Activated naive CD8-positive, alpha-beta T cell treated with anti-CD3 and anti-CD28 coated beads, Interleukin-2, amount 50 U/mL, for 24 hours (primary cell): ENCODE measurements at places on chromosomes 4 and X.
A peak's percentile ranks its signal among the peaks of the same experiment; 100 is the strongest.

DNA sequence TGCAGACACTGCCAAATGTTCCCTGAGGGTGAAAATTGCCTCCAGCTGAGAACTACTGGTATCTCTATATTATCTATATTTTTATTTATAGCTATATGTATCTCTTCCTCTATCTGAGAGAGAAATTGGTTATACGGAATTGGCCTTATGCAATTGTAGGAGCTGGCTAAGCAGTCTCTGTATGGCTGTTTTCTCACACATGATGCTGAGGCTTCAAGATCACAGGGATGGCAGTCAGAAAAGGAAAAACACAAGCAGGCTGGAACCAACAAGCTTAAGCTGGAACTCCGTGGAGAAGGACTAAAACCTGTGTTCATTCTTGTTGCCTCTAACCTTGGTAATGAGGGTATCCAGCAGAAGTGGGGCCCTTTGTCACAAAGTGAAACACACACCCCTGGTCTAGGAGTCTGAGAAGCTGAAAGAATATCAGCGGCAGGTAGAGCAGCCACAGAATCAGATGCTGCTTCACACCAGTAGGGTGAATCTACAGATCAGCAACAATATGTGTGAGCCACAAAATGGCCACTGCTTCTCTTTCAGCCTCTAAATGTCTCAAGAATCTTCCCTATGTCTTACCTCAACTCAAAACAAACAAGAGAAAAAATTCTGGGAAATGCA is 166.5 kb upstream of the PPP1R2C start:
- peak overlapping the region; percentile 94 for H3K27ac ChIP-seq
- H3K4me3 ChIP-seq = peak overlapping the region; percentile 48
- DNase-seq = no peak
- H3K36me3 ChIP-seq = no peaks in the 10 kb centered on the region
- H3K4me1 ChIP-seq = peaks cover 90% of the 10 kb centered on the region
- H3K27me3 ChIP-seq = no peaks in the 10 kb centered on the region

- no peak overlapping the region for H3K27ac ChIP-seq
- peaks cover 2% of the 10 kb centered on the region for H3K36me3 ChIP-seq
- DNase-seq = peak; percentile 54
- H3K27me3 ChIP-seq = no peaks in the 10 kb centered on the region
Measured at GRCh38 chr4:53929955-53930798, 134.2 kb downstream of the CHIC2 start.

DNA sequence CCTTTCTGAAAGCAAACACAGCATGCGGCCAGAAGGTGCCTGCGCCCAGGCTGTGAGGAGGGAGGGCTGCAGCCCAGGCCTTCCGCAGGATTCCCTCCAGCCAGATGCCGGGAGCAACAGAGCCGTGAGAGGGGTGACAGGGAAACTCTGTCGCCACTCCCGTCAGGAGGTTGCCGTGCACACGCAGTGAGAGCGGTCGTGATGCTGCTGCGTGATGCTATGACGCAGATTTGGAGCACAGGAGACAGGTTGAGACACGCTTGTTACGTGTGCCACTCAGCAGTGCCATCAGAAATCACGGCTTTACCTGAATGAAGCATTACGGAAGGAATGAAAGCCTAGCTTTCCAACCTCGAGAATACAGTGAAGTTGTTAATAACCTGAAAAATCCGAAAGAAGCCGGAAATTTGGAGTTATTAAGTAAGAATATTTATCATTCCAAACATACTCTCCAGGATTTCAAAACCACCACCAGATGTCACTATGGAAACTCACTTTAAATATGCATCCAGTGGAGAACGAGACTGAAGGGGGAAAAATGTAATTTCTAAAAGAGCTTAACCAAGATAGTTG is 54.4 kb downstream of the FAT1 start:
- no peaks in the 10 kb centered on the region for H3K36me3 ChIP-seq
- no peak overlapping the region for H3K27ac ChIP-seq
- DNase-seq = no peak
- no peak overlapping the region for H3K4me3 ChIP-seq
- no peaks in the 10 kb centered on the region for H3K4me1 ChIP-seq
- H3K27me3 ChIP-seq = no peaks in the 10 kb centered on the region

DNA sequence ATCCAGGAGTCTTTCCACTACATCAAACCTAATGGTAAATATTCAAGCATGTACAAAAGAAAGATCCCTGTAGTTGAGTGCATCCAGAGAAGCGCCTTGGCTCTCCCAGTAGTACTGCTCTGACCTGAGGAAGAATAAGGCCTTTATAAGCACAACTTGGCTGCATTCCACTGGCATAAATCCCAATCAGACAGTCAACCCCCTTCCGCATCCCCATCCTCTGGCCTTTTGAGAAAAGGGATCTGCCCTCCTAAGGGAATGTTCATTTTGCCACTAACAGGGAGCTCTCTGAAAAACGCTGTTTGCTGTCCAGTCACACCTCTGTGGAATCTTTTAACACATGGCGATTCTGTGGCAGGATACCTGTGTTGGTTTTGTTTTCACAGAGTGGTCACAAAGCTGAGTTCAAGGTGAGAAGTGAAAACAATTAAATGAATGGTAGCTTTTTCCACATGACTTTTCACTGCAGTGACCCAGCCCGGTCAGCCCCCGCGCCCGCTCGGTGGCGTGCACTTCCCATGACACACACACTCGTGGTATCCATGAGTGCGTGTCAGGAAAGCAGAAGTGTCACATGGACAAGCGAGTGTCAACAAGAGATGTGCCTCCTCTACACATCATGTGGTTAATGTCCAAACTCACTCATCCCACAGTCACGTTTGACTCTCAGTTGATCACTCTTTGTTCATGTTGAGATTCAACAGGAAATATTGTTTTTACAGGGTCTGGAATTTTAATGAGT is 112.2 kb upstream of the ENPP6 start:
- no peak overlapping the region for H3K4me3 ChIP-seq
- H3K27me3 ChIP-seq = no peaks in the 10 kb centered on the region
- peaks cover 45% of the 10 kb centered on the region for H3K4me1 ChIP-seq
- peak overlapping the region; percentile 74 for H3K27ac ChIP-seq
- no peaks in the 10 kb centered on the region for H3K36me3 ChIP-seq
- DNase-seq = peak; percentile 60

GRCh38 chr4:123485601-123486000 is 89.0 kb downstream of the SPRY1 start:
- H3K4me3 ChIP-seq = no peak overlapping the region
- peaks cover 56% of the 10 kb centered on the region for H3K4me1 ChIP-seq
- H3K36me3 ChIP-seq = no peaks in the 10 kb centered on the region

DNA sequence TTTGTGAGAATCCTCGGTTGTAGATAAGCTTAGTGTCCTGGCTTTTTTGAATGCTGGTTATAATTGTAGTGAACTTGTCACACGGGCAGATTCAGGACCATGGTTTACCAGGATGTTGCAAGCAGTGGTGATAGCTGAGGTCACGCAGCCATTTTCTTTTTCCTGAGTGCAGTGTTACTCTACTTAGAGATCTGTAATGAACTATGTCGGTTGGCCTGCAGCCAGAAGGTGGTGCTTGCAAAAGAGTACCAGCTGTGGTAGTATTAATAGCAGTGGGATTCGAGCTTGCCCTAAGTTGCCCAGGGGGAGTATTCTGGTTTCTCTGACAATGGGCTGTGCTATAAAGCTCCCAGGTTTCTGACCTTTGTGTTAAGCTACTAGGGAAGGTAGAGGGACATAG is 368.9 kb downstream of the SLITRK2 start:
- no peak overlapping the region for H3K4me3 ChIP-seq
- H3K4me1 ChIP-seq = no peaks in the 10 kb centered on the region
- no peaks in the 10 kb centered on the region for H3K36me3 ChIP-seq
- H3K27me3 ChIP-seq = no peaks in the 10 kb centered on the region

GRCh38 chrX:40172401-40173142 is 74.8 kb upstream of the BCOR start:
- H3K4me1 ChIP-seq = peaks cover 53% of the 10 kb centered on the region
- peak overlapping the region; percentile 95 for H3K27ac ChIP-seq

- no peak overlapping the region for H3K4me3 ChIP-seq
- no peak for DNase-seq
- H3K27ac ChIP-seq = no peak overlapping the region
- H3K36me3 ChIP-seq = no peaks in the 10 kb centered on the region
- H3K4me1 ChIP-seq = no peaks in the 10 kb centered on the region
Measured at GRCh38 chr4:63155561-63155960, 1253.7 kb downstream of the TECRL start.

GRCh38 chr4:72777436-72777835 is 208.4 kb upstream of the ADAMTS3 start:
- no peak for DNase-seq
- H3K27ac ChIP-seq = no peak overlapping the region
- no peaks in the 10 kb centered on the region for H3K36me3 ChIP-seq
- H3K4me3 ChIP-seq = no peak overlapping the region
- H3K4me1 ChIP-seq = no peaks in the 10 kb centered on the region
- H3K27me3 ChIP-seq = no peaks in the 10 kb centered on the region

- no peaks in the 10 kb centered on the region for H3K27me3 ChIP-seq
- no peak overlapping the region for H3K27ac ChIP-seq
- DNase-seq = no peak
- H3K4me3 ChIP-seq = no peak overlapping the region
Measured at GRCh38 chrX:35590210-35590609, 207.9 kb upstream of the MAGEB16 start.

- no peaks in the 10 kb centered on the region for H3K4me1 ChIP-seq
- H3K27me3 ChIP-seq = no peaks in the 10 kb centered on the region
- H3K4me3 ChIP-seq = no peak overlapping the region
- H3K27ac ChIP-seq = no peak overlapping the region
Measured at GRCh38 chr4:104979083-104979760, 167.5 kb upstream of the TET2 start.

GRCh38 chr4:8082517-8083055 is 76.0 kb downstream of the ABLIM2 start:
- no peaks in the 10 kb centered on the region for H3K36me3 ChIP-seq
- H3K4me1 ChIP-seq = no peaks in the 10 kb centered on the region
- no peak overlapping the region for H3K4me3 ChIP-seq
- H3K27me3 ChIP-seq = no peaks in the 10 kb centered on the region
- DNase-seq = no peak
- H3K27ac ChIP-seq = no peak overlapping the region

DNA sequence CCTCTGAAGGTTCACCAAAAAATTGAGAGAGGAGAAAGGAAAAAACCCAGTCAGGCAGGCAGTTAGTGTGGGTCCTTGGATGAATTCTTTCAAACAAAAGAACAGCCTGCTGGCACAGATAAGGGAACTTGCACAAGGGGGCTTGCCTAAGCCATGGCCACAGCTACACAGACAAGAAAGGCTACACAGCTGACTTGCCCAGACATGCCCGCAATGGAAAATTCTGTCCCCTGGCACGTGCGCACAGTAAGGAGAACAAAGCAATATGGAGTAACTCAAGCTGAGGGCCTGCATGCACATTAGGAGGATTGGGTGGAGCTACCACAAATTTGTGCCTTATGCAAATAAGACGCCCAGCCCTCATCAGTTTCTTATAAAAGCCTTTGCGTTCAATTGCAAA is 512.5 kb upstream of the HTR2C start:
- no peaks in the 10 kb centered on the region for H3K36me3 ChIP-seq
- no peaks in the 10 kb centered on the region for H3K27me3 ChIP-seq
- no peak overlapping the region for H3K4me3 ChIP-seq
- H3K4me1 ChIP-seq = no peaks in the 10 kb centered on the region
- no peak overlapping the region for H3K27ac ChIP-seq

- no peak overlapping the region for H3K4me3 ChIP-seq
- no peaks in the 10 kb centered on the region for H3K36me3 ChIP-seq
- H3K27me3 ChIP-seq = no peaks in the 10 kb centered on the region
- no peak for DNase-seq
- H3K27ac ChIP-seq = no peak overlapping the region
Measured at GRCh38 chr4:37770016-37770415, 56.5 kb upstream of the PGM2 start.

- no peak overlapping the region for H3K27ac ChIP-seq
- H3K4me3 ChIP-seq = no peak overlapping the region
- no peaks in the 10 kb centered on the region for H3K36me3 ChIP-seq
- H3K27me3 ChIP-seq = no peaks in the 10 kb centered on the region
Measured at GRCh38 chrX:136112286-136112685, 35.0 kb upstream of the FHL1 start.

DNA sequence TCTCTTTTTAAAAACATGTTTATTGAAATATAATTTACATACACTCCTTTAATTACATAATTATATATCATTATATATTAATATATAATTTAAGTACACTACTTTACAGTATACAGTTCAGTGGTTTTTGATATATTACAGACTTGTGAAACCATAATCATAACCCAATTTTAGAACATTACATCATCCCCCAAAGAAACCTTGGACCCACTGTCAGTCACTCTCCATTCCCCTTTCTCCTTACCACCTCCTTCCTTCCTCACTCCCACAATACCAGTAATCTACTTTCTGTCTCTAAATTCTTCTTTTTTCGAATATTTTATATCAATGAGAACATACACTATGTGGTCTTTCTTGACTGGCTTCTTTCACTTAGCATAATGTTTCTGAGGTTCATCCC is 17.9 kb upstream of the EXOSC9 start:
- H3K4me1 ChIP-seq = no peaks in the 10 kb centered on the region
- peaks cover 12% of the 10 kb centered on the region for H3K27me3 ChIP-seq
- no peak overlapping the region for H3K27ac ChIP-seq
- H3K4me3 ChIP-seq = no peak overlapping the region
